Posterior cingulate gyrus (tissue), 11 donors: ENCODE measurements at places on chromosomes 5 and 9.

DNA sequence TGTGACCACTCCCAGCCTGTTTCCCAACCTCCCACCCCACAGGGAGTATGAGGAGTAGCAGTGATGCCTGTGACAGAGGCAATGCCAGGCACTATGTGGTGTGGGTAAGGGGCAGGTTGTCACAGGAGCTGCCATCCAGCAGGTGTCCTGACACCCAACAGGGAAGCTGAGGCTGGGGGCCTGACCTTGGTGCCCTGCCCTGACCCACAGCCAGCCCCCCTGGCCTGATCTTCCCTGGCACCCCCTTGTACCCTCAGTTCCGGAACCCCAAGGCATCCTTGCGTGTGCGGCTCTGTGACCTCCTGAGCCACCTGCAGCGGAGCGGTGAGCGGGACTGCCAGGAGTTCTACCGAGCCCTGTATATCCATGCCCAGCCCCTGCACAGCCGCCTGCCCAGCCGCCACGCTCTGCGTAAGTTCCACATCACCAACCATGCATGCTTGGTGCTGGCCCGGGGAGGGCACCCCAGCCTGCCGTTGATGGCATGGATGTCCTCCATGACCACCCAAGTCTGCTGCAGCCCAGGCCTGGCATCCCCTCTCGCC, 14.4 kb downstream of the CARD19 start:
- peak; percentile 64 for DNase-seq

- DNase-seq: no peak
Observed at GRCh38 chr9:92610470-92611420, 59.2 kb downstream of the IPPK start.

DNA sequence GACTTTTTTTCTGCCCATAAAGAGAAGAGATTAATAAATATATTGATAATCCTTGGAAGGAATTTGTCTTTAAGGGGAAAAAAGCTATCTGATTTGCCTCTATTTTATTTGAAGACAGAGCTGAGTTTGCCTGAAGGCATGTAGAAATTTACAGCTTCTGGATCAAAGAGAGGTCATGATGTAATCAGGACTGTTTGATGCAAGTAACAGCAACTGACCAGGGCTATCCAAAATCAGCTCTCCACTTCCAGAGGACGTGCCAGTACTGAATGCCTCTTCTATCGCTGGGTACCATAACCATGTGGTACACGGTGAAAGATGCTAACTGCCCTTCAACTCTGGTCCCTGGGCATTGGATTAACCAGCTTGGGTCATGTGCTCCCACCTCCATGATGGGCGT, 90.6 kb downstream of the ZFAND5 start:
- DNase-seq: no peak

DNA sequence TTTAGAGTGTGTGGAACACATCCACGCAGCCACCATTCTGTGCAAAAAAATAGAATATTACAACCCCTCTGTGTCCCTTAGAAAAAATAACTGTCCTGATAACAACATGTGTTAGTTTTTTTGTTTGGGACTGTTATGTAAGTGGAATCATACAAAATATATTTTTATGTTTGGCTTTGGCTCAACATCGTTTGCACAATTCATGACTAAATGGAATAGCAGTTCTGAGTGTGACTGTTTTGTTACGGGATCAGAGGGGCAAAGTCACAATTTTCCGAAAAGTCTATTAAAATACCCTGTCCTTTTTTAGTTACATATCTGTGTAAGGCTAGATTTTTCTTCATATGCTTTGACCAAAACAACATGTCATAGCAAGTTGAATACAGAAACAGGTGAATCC, 12.8 kb downstream of the MTREX start:
- no peak for DNase-seq

GRCh38 chr9:72980600-72981265, 27.9 kb upstream of the ALDH1A1 start:
- DNase-seq: no peak
